ENCODE measurements at places on chromosomes 11 and 22.

DNA sequence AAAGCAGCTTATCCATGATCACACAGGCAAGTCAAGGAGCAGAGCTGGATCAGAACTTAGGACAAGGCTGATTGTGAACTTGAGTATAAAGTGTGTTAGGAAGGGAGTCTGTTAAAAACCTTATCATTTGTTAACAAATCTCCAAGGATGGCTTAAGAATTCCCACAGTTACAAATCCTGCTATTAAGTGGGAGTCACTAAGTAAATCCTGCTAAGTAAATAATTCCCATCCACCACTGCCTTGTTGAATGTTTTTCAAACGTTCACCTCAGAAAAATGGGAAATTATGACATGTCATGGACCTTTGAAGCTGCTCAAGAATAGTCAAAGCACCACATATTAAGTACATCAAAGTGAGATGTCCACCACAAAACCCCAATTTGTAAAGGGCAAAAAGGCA is 88.7 kb downstream of the FAM168A start:
- DNase-seq: no peak

- no peak for DNase-seq
These were observed 48.1 kb downstream of the DSCAML1 start for GRCh38 chr11:117748771-117749540.

- DNase-seq: no peak
These were observed 104.5 kb downstream of the FAT3 start for GRCh38 chr11:92329137-92329536.

GRCh38 chr11:62553080-62553838 is 6.7 kb upstream of the AHNAK start:
- peak; percentile 70 for DNase-seq

- no peak for DNase-seq
These were observed 78.3 kb downstream of the MICAL3 start for GRCh38 chr22:17945888-17946648.

DNA sequence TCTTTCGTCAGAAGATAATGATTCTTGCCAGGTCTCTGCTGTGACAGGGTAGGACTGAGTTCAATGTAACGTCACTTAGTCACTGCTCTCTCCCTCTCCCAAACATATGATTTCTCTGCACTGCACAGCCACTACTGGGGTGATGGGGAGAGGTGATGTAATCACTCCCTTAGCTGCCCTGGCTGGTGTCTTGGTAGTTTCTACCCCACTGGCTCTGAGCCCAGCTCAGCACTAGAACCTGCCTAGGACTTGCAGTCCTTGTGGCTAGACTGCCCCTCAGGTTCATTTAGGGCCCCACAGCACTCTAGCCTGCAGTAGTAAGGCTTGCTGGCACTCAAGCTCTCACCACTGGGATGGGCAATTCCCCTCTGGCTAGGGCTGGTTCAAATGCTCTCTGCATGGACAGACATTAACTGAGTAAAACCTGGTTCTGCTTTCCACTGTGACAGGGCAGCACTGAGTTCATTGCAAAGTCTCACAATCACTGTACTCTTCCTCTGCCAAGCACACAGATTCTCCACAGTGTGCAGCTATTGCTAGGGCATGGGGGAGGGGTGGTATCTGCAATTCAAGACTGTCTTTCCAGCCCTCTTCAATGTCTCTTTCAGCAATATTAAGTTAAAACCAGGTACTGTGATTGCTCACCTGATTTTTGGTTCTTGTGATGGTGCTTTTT is 571.4 kb upstream of the FAT3 start:
- DNase-seq: no peak

- no peak for DNase-seq
These were observed 593.5 kb upstream of the FAT3 start for GRCh38 chr11:91630916-91631673.

Data from activated CD4-positive, alpha-beta T cell treated with anti-CD3 and anti-CD28 coated beads, Interleukin-2, amount 50 U/mL, for 1 hour (primary cell).